Neural crest cell (in vitro differentiated cells): ENCODE measurements at places on chromosomes 12 and 14. TPM values are rescaled to one million over a fixed set of nuclear protein-coding genes. Genes with fewer than 3 reads are reported as not detected.
A peak's percentile ranks its signal among the peaks of the same experiment; 100 is the strongest.

The CCDC197 gene
- total RNA-seq = not detected in 2 replicates

The SYNDIG1L gene
- not detected in 2 replicates for total RNA-seq

The ADCY4 gene
- 0.49 TPM in 1 of 2 replicates, not detected in the other for total RNA-seq

The ACSM4 gene
- total RNA-seq = not detected in 2 replicates

The PIGH gene
- 19.9 and 23.0 TPM in 2 replicates for total RNA-seq

The SERPINA9 gene
- not detected in 2 replicates for total RNA-seq

The RNASE13 gene
- total RNA-seq = not detected in 2 replicates

GRCh38 chr12:127654383-127654985, 612.5 kb upstream of the TMEM132C start:
- H3K4me3 ChIP-seq = no peak overlapping the region
- no peaks in the 10 kb centered on the region for H3K27me3 ChIP-seq
- no peaks in the 10 kb centered on the region for H3K36me3 ChIP-seq
- DNase-seq = no peak
- no peak overlapping the region for H3K27ac ChIP-seq

GRCh38 chr12:113000433-113000832, 22.1 kb downstream of the OAS2 start:
- H3K27me3 ChIP-seq = peaks cover 39% of the 10 kb centered on the region
- DNase-seq = no peak
- no peak overlapping the region for H3K27ac ChIP-seq
- H3K4me3 ChIP-seq = no peak overlapping the region

DNA sequence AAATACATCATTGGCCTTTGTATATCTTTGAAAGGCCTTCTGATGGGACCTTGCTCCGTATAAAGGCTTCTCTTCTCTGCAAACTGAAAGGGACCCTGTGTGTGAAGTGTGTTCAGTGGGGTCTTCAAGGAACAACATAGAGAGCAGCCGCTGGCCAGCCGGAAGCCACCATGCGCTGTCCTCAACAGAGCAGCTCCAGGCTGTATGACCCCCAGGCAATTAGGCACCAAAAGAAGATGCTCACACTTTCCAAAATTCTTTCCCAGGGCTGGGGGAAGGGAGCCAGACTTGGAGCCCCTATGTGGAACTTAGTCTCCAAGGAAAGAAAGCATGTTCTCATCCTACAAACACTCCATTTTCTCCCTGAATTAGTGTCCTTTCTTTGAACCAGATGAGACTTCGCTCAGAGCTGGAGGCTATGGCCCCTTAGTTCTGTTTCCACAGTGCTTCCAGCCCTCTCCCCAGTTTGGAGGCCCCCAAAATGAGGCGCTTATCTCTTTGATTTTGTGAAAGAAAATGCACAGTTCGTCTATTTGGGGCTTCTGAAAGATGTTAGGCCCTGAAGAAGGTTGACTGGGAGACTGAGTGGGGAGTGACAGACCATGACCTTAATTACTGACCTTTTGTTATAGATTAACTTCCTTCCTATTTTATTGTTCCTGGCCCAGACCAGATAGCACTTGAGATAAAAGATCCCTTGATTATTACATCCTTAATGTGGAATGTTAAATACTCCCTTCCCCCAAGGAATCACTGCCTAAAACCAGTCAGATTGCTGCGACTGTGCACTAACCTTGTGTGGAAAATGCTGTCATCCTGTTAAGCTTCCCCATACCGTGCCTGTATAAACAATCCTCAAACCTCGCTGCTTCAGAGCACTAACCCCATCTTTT, 128.3 kb upstream of the FGD4 start:
- no peaks in the 10 kb centered on the region for H3K27me3 ChIP-seq
- peaks cover 56% of the 10 kb centered on the region for H3K4me1 ChIP-seq
- peaks cover 3% of the 10 kb centered on the region for H3K36me3 ChIP-seq
- DNase-seq = peak; percentile 68

- no peak overlapping the region for H3K27ac ChIP-seq
- H3K4me3 ChIP-seq = no peak overlapping the region
- H3K27me3 ChIP-seq = no peaks in the 10 kb centered on the region
- no peaks in the 10 kb centered on the region for H3K36me3 ChIP-seq
- peaks cover 12% of the 10 kb centered on the region for H3K4me1 ChIP-seq
Observed at GRCh38 chr14:100609941-100610391, 22.7 kb upstream of the BEGAIN start.

- H3K27me3 ChIP-seq = peaks cover 43% of the 10 kb centered on the region
- H3K4me3 ChIP-seq = no peak overlapping the region
- DNase-seq = no peak
- no peak overlapping the region for H3K27ac ChIP-seq
- H3K4me1 ChIP-seq = no peaks in the 10 kb centered on the region
Observed at GRCh38 chr12:132336451-132337413, 7.3 kb upstream of the GALNT9 start.

- H3K4me3 ChIP-seq = no peak overlapping the region
- peaks cover 52% of the 10 kb centered on the region for H3K27me3 ChIP-seq
- no peak for DNase-seq
- H3K4me1 ChIP-seq = peaks cover 21% of the 10 kb centered on the region
- H3K36me3 ChIP-seq = no peaks in the 10 kb centered on the region
Observed at GRCh38 chr12:71945121-71945520, 6.5 kb downstream of the TPH2 start.

DNA sequence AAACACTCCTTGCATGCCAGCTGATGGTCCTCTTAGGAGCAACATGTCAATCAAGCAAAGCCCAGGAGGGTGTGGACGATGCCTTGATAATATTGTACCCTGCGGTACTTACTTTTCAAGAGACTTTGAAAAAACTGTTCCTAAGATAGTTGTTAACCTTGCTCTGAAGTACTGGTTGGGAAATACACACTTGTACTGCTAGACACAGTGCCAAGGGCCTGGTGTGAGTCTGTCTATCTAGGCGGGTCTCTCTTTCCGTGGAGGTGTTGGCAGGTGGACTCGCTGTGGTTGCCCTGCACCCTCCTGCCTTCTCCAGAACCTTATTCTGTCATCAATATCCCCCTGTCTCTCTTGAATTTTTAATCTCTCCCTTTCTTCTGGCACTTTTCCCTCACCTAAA, 189.4 kb downstream of the NRXN3 start:
- H3K36me3 ChIP-seq = no peaks in the 10 kb centered on the region
- peaks cover 23% of the 10 kb centered on the region for H3K27me3 ChIP-seq
- H3K4me1 ChIP-seq = peaks cover 12% of the 10 kb centered on the region
- DNase-seq = no peak
- no peak overlapping the region for H3K4me3 ChIP-seq

GRCh38 chr12:6337958-6338433, 3.9 kb downstream of the TNFRSF1A start:
- H3K36me3 ChIP-seq = peaks cover 2% of the 10 kb centered on the region
- H3K27ac ChIP-seq = no peak overlapping the region
- DNase-seq = no peak
- no peak overlapping the region for H3K4me3 ChIP-seq
- H3K27me3 ChIP-seq = no peaks in the 10 kb centered on the region

- no peak overlapping the region for H3K27ac ChIP-seq
- no peak overlapping the region for H3K4me3 ChIP-seq
- no peaks in the 10 kb centered on the region for H3K27me3 ChIP-seq
- peaks cover 34% of the 10 kb centered on the region for H3K4me1 ChIP-seq
Observed at GRCh38 chr12:32265456-32265855, 133.9 kb upstream of the FGD4 start.

DNA sequence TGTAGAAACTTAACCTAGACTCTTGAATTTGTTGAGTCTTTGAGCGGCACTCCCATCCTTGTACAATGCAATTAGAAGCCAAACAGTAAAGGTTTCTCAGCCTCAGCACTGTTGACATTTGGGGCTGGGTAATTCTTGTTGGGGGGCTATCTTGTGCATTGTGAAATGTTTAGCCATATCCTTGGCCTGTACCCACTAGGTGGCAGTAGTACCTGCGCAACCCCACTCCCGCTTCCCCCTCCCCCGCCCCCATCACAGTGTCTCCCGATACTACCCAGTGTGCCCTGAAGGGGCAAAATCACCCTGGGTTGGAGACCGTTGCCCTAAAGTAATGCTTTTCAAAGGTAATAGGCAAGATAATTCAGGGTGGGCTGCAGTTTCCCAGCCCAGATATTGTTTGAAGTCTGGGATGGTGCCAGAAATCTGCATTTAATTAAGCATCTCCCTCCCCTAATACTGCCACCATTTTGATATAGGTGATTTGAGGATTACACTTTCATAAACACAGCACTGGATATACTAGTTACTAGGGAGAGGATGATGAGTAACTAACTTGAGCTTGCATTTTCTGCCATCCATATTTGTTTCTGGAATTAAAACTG, 1.8 kb downstream of the COX6A1 start:
- no peaks in the 10 kb centered on the region for H3K27me3 ChIP-seq
- H3K4me3 ChIP-seq = peak overlapping the region; percentile 83
- peak; percentile 62 for DNase-seq
- peaks cover 35% of the 10 kb centered on the region for H3K4me1 ChIP-seq

DNA sequence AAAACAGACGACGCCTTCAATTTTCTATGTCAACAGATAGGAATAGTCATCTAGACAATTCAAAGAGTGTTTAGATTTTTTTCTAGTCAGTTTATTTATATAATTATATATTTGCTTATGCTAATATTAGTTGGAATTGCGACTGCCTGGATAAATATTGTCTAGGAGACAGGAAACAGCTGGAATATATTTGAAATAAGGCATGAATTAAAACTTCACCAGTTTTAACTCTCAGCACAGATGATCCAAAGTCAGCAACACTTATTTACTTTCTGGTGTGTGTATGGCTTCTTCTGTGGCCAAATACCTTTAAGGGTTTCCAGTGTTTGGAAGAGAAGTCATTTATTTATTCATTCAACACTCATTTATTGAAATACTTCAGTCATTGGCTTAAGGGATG, 1215.4 kb upstream of the USP15 start:
- no peak overlapping the region for H3K4me3 ChIP-seq
- DNase-seq = no peak
- no peaks in the 10 kb centered on the region for H3K4me1 ChIP-seq
- H3K36me3 ChIP-seq = no peaks in the 10 kb centered on the region

GRCh38 chr12:132196038-132196872, 52.0 kb downstream of the NOC4L start:
- H3K27me3 ChIP-seq = peaks cover 29% of the 10 kb centered on the region
- no peak overlapping the region for H3K4me3 ChIP-seq
- no peak overlapping the region for H3K27ac ChIP-seq
- H3K4me1 ChIP-seq = no peaks in the 10 kb centered on the region

DNA sequence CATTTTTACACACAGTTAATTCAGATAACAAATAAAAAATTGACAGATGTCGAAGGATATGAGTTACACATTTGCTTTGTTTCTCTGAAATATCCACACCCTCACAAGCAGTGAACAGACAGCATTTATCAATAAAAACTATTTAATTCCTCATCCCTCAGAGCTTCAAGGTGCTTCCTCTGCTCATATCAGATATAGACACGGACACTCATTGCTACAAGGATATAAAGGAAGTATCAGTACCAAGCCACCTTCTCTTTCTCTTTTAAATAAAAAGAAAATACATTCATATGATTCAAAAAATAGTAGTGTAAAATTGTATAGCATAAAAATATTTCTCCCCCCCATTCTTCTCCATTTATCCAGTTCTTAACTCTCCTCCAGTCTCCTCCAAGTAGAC, 21.9 kb upstream of the MAGOHB start:
- DNase-seq = no peak
- no peak overlapping the region for H3K4me3 ChIP-seq
- H3K27me3 ChIP-seq = peaks cover 31% of the 10 kb centered on the region
- H3K4me1 ChIP-seq = no peaks in the 10 kb centered on the region
- H3K27ac ChIP-seq = no peak overlapping the region
- H3K36me3 ChIP-seq = no peaks in the 10 kb centered on the region

GRCh38 chr12:53079226-53080117, at the start of gene SPRYD3:
TSS of gene SPRYD3 (minus strand) at chr12:53079390. CDS start at chr12:53079333, 57 bp downstream.
- peaks cover 5% of the 10 kb centered on the region for H3K36me3 ChIP-seq
- H3K27me3 ChIP-seq = peaks cover 3% of the 10 kb centered on the region
- peak; percentile 98 for DNase-seq
- peaks cover 33% of the 10 kb centered on the region for H3K4me1 ChIP-seq

- H3K36me3 ChIP-seq = no peaks in the 10 kb centered on the region
- H3K27ac ChIP-seq = no peak overlapping the region
- H3K4me3 ChIP-seq = no peak overlapping the region
Observed at GRCh38 chr12:80154261-80154660, 54.9 kb downstream of the OTOGL start.

DNA sequence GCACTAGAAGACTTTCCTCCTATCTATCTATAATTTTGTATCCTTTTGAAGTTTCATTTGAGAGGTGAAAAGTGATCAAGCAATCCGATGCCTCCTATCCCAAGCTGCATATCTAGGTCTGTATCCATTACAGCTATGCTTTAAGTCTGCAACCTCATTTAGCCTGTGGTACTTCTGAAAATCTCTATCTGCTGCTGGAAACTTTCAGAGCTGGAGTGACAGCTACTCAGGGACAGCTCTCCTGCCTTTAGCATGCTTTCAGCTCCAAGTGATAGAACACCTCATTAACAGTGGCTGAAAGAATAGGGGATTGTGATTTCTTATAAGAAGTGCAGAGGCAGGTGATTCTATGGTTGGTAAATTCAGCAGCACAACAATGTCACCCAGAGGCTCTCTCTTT, 1153.5 kb downstream of the AACS start:
- H3K27me3 ChIP-seq = peaks cover 7% of the 10 kb centered on the region
- no peak overlapping the region for H3K27ac ChIP-seq
- H3K4me3 ChIP-seq = no peak overlapping the region

- no peak overlapping the region for H3K27ac ChIP-seq
- DNase-seq = no peak
Observed at GRCh38 chr12:100980856-100981255, 186.3 kb downstream of the ANO4 start.

DNA sequence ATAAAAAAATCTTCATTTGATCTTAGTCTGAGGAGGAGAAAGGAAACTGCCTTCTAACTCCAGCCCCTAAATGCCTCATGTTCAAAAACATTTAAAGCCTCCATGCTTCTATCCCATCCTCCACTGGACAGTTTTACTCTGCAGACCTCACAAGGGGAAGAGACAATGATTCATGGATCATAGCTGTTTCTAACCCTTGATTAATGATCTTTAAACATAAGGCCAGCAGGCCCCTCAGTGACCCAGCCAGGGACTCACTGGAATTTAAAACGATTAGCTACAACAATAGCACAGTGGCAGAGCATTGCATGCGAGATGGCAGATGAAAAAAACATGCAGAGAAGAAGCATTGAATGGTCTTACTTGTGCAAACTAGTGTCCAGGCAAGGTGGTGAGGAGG, 6.0 kb downstream of the DCTN2 start:
- peaks cover 24% of the 10 kb centered on the region for H3K4me1 ChIP-seq
- H3K4me3 ChIP-seq = no peak overlapping the region
- no peak overlapping the region for H3K27ac ChIP-seq
- H3K36me3 ChIP-seq = peaks cover 4% of the 10 kb centered on the region
- no peak for DNase-seq
- H3K27me3 ChIP-seq = no peaks in the 10 kb centered on the region
